ENCODE measurements at places on chromosomes 7 and 10.

GRCh38 chr10:99700649-99701048 lies 31.3 kb downstream of the COX15 start:
- DNase-seq: no peak

DNA sequence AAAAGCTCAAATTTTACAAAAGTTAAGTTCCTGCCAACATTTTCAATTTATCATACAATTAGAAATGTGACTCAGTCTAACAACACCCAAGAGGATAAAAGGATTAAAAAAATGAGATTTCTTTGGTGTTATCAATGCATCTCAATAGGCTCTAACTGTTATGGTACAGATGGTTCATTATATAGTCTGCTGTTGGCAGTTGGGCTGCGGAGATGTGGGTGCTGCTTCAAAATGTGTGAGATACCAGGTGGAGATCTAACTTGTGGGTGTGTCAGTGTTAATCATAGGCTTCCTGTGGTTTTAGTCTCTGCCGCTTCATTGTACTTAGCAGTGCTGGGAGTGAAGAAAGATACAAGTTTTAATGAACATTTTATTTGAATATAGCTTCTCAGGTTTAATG lies 231.2 kb downstream of the EXOC4 start:
- peak; percentile 22 for DNase-seq

GRCh38 chr7:87316097-87316700 lies 29.3 kb upstream of the CROT start:
- DNase-seq: no peak

DNA sequence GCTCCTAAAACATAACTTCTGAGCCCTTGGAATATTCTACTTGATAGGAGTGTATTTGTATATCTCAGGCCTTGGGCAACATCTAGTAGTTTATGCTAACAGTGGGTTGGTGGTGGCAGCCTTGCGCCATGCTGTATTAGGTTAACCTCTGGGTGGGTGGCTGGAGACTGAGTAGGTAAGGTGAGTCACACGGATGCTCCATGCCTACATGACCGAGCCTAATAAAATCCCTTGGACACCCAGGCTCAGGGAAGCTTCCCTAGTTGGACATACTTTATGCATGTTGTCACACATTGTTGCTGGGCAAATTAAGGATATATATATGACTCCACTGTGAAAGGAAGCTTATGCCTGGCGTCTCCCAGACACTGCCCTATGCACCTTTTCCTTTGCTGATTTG lies 6.0 kb upstream of the DAGLB start:
- no peak for DNase-seq

- no peak for DNase-seq
These were observed 1078.2 kb upstream of the LRRTM3 start for GRCh38 chr10:65847436-65848230.

DNA sequence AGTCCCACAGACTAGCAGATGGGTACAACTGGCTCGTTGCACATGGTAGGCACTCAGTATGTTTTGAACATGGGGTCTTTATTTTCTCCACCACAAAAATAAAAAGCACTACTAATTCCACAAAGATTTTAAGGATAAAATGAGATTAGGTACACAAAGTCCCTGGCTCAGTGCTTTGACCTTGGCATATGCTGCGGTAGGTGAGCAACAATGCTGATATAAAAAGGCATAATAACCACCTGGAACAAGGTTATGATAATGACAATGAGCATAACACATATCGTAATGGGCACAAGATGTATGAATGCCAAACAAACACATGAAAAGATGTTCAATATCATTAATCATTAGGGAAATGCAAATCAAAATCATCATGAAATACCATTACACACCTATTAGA lies 26.9 kb downstream of the SGMS1 start:
- DNase-seq: no peak

GRCh38 chr10:95513941-95514392 lies 47.2 kb downstream of the SORBS1 start:
- no peak for DNase-seq

Data from stimulated activated CD4-positive, alpha-beta T cell treated with anti-CD3 and anti-CD28 coated beads, Interleukin-12 subunit alpha, Interleukin-12 subunit beta, amount 100 ng/mL, for 48 hours (primary cell).